Naive thymus-derived CD8-positive, alpha-beta T cell (primary cell): ENCODE measurements at places on chromosomes 12 and 14.

GRCh38 chr12:9039397-9039977, 50.1 kb downstream of the KLRG1 start:
- peak; percentile 66 for DNase-seq

- DNase-seq = no peak
These were observed 7.5 kb downstream of the WIF1 start for GRCh38 chr12:65113621-65114035.

- no peak for DNase-seq
These were observed 153.4 kb downstream of the PIK3C2G start for GRCh38 chr12:18414671-18415070.

DNA sequence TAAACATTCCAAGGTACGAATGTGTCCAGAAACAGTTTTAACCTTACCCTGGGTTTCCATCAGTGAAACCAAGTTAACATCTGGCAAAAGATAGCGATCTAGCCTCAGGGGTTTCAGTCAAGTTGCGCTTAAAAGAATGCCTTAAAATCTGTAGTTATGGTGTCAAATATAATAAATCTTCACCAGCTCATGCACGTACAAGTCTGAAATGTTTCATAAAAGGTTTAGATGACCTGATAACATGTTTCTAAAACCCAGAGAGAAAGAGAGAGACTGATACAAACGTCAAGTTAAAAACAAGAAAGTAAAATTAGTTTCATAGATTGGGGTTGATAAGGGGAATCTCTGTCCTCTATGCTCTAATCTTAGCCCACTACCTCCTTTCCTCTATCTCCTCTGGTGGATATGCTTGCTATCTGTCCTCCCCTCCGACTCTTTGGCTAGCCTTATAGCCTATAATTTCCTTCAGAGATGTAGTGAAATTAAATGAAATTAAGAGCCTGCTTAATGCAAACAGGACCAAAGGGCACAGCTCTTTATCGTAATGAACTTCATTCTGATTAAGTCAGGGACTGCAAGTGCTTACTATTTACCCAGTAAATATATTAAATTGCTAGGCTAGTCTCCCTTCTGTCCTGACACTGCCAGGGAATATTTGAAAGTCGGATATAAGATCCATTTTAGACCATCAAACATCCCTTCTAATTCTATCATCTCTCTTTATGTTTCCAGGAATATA, 18.4 kb upstream of the FOS start:
- no peak for DNase-seq

DNA sequence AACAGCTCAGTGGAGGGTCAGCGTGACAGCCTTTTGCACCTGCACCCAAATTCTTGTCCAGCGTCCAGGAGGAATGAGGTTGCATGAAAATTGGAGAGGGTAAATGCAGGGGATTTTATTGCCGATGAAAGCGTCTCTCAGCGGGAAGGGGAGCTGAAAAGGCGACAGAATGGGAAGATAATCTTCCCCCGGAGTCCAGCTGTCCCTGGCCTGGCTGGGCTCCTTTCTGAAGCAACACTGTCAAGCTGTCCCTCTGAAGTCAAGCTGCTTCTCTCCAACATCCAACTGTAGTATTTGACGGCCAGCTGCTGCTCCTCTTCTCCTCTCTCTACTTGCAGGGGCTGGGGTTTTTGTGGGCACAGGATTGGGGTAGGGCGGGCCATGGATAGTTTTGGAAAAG, 32.7 kb downstream of the NOPCHAP1 start:
- DNase-seq = no peak

GRCh38 chr14:38137005-38137404, 70.7 kb upstream of the SSTR1 start:
- no peak for DNase-seq

DNA sequence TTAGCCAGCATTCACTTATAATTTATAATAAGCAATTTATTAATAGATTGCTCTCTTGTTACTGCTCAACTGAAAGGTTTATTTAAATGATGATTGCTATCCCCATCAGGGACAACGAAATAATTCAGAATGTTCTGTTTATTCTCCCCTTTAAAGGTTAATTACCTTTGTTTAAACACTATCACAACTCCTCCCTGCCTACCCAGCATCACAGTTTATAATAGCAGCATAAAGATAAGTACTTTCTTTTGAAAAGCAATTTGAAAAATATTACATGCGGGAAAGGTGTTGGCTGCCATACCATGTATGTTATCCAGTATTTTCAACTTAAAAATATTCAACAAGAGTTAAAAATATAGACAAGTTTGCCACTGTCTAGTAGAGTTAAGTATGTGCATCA, 30.6 kb downstream of the SCAF11 start:
- no peak for DNase-seq

DNA sequence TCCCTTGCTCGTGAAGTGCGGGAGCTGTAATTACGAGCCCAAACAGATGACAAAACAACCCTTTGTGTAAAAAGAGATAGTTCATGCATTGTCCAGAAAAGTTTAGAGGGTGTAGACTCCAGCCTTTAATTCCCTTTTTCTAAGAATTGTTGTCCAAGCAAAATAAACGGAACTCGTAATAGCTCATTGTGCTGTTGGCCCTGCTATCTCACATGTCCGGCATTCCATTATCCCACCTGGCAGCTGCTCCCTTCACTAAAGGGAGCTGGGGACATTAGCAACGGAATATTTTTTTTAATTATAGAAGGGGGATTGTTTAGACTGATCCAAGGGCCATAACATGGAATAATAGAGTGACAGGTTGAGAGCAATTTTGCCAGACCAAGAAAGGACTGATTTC, 277.5 kb upstream of the TBX3 start:
- no peak for DNase-seq

GRCh38 chr14:38074081-38074480, 133.6 kb upstream of the SSTR1 start:
- no peak for DNase-seq
